CD4-positive, alpha-beta T cell treated with Interleukin-6 at 100 ng/mL for 8 hours (primary cell): ENCODE measurements at places on chromosomes 3 and 15.

DNA sequence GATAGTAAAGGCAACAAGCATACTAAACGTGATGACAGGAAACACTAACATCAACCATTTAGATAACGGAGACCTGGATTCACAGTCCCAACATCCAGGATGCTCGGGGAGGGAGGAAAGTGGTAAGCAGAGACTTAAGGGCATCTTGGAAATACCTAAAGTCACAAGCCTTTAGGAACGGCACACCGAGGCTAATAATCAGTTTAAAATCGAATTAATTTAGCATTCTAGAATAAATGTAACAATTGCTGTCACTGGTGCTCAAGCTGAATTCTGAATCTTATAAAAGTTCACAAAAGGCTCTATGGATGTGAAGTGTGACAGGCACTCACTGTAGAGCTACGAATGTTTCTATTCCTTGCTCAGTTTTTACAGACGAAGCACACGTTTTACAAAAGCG, 1.3 kb downstream of the CD47 start:
- DNase-seq, result no peak

DNA sequence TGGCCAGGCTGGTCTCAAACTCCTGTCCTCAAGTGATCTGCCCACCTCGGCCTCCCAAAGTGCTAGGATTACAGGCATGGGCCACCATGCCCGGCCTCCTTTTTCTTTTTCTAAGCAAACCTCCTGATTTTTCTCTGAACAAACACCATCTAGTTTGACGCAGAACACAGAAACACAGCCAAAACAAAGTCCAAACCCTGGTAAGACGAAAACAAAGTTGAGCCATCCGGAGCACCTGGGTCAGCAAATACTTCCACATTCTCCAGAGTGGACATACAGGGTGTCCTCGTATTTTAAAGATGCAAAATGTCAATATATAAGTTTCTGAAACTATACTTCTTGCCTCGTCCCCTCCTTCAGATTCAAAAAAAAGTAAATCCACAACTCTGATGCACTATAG, 635.1 kb upstream of the ADAMTS9 start:
- DNase-seq, result no peak

DNA sequence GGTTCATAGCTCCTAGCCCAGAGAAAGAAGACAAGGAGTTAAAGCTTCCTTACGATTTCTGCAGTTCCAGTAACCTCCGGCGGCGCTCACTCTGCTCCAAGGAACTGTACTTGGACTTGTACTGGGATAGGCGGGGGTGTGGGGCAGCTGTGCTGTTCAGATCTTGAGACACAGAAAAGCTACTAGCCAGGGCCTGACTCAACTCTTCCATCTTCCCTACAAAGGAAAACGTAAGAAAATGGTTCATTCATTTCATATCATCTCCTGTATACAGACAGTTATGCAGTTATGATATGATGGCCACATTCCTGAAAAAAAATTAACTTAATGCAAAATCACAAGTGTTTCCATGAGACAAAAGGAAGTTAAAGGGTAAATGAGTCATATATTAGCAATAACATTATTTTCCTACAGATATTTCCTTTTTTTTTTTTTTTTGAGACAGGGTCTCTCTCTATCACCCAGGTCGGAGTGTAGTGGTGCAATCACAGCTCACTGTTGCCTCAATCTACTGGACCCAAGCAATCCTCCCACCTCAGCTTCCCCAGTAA, 4.6 kb downstream of the SNUPN start:
- no peak for DNase-seq

- DNase-seq, result no peak
These were observed 30.2 kb downstream of the PGPEP1L start for GRCh38 chr15:98977441-98977840.

- no peak for DNase-seq
These were observed 589 bp upstream of the SENP5 start for GRCh38 chr3:196867155-196867506.

DNA sequence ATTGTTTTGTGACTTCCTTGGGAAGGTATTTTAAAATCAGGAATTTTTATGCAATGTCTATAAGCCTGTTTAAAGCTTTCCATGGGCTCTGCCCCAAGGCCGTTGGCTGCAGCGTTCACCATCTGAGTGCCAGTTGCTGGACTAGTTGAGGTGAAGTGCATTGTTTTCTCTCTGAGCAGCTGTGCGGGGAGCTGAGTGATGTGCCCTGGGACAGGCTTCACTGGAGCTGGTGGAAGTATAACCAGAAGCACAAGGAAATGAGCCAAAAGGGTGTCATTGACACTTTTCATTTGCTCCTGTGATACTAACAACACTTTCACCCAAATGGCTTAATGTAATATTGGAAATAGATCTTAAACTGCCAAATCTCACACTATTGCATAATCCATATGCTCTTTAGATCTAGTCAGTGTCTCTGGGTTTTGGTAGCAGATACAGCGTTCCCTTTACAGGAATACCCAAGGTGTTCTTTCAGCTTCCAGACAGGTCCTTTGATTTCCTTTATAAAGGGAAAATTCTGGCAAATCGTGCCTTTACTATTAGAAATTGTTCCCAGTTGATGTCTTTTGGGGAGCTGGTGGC, 29.2 kb downstream of the APH1B start:
- no peak for DNase-seq

- no peak for DNase-seq
These were observed 102.8 kb downstream of the STT3B start for GRCh38 chr3:31635545-31635944.

- no peak for DNase-seq
These were observed 86.0 kb downstream of the DNAJB8 start for GRCh38 chr3:128380719-128381118.

DNA sequence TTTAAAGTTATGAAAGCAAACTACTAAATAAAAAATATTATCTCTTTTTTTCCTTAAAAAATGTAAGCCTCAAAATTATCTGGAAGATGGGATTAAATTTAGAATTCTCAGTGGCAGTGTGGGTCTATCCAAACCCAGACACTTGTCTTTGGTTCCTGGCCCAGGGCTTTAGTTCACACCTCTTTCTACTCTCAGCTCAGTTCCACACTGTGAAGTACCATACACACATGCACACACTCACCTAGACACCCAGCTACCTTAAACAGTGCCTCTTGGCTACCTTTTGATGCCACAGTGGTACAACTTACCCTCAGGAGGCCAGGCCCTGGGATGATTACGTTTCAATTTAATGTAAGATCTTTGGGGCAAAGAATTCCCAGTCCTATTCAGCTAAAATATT, 51.0 kb upstream of the TSC22D2 start:
- DNase-seq, result no peak

DNA sequence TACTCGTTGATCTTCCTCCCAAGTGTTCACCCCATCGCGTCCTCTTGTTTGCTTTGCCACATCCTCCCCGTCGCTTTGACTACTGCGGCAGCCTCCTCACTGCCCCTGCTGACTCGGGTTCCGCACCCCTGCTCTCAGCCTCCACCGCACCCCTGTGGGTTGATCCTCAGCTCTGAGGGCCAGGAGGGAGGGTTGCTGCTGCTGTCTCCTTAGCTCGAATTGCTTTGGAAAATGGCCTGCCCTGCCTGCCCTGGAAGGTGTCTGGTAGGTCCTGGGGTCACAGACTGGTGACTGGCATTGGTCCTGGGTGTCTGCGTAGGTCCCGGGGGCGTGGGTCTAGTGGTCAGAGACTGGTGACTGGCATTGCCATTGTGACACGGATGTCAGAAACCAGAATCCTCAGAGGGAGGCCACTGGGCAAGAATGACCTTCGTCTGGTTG, 9.4 kb downstream of the MUC4 start:
- DNase-seq, result peak; percentile 41

DNA sequence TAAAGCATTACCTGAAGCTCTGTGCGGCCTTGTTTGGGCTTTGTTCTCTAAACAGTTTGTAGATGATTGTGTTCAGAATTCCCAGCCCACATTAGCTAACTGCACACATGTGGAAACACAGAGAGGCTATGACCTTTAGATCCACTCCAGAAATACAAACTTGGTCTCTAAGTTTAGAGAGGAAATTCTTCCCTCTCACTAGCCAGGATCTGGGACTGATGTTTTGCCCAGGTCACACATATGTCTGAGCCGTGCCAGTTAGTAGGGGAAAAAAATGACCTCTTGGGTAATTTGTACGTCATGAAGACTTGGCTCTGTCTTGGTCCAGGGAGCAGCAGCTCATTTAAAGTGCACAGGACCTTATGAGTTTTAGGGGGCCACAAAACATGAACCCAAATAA, 223.1 kb downstream of the RBMS3 start:
- no peak for DNase-seq

- DNase-seq, result no peak
These were observed 220.4 kb downstream of the OSBPL10 start for GRCh38 chr3:31760654-31761053.

GRCh38 chr15:74179983-74180880, 6.7 kb downstream of the ISLR start:
- DNase-seq, result no peak

DNA sequence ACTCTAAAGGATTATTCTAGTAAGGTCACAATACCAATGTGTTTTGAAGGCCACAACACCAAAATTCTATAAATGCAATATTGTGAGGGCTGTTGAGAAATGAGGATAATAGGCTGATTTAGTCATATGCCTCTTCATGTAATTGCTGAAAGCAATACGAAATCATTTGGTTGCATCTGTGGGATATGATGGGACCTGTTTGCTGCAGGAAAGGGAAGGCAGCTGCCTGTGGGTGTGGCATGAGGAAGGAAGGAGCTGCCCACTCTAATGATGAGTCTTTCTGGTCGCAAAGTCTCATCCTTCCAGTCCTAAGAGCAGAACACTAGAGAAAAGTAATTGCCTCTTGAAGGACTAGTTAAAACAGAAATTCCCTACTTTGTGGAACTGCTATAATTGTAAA, 245.3 kb upstream of the ZPLD1 start:
- no peak for DNase-seq

GRCh38 chr3:194685065-194685717, 492 bp upstream of the FAM43A start:
- no peak for DNase-seq

GRCh38 chr3:134496471-134497071, 10.7 kb downstream of the CEP63 start:
- no peak for DNase-seq

DNA sequence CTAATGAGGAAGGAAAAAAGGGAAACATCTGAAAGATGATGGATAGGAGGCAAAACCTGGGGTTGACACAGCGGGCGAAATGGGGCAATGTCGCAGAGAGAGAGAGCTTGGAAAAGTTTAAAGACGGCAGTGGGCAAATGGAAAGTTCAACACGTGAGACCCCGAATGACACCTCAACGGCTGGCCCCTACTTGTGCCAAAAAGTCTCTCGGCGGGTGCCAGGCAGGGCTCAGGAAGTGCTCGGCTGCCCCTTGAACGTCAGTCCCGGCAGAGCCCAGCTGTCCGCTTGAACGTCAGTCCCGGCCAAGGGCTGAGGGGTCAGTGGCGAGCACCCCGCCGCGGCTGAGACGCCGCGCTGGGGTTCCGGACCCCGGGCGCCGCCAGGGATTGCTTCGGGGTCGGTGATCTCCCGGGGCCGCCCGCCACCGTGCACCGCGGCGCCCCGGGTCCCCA, 658 bp downstream of the EOGT start:
- no peak for DNase-seq

DNA sequence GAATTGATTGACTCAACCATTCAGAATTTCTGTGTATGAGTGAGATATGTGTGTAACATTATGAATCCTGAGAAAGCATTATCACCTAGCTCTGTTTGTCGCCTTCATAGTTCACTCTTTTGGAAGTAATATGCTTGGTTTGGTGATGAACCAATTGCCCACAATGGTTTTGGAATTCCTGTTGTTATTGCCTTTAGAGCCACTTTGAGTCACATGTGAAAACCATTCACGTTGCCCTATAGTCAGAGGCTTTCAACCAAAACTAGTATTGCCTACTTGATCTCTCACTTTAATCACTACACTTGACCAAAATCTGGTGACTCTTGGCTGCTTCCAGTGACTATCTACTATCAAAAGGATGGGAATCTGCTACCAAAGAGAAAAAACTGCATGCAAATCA, 78.2 kb upstream of the FLNB start:
- DNase-seq, result no peak

DNA sequence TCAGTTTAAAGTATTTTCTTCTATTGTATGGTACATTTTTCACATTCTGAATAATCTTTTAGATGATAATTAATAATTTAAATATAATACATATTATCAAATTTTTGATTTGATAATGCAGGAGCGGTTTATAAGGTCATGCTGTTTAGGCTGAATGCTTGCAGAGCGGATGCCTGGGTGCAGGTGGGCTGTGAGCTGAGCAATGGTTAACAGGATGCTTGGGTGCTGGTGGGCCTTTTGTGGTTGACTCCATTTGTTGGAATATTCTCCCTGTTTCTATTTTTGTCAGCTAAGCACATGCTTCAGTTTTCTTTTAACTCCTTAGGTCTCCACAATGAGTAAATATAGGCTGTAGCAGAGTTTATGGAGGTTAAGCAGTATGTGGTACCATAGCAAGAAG, 1549.3 kb downstream of the OTOL1 start:
- no peak for DNase-seq

DNA sequence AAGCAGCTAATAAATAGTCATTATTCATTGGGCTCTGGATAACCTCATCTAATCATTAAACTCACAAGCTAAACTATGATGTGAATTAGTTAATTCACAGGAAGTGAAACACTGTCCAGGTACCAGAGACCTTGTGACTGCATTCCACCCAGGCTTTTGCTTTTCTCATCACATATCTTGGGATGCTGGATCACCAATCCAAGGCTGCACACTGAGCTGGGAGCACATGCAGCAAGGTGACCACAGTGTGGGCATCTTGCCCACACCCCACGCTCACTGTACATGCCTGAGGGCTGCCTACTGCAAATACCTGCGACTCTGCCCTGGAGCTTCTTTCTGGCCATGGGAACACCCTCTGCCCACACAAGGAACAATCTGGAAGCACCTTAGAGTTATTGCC, 40.6 kb upstream of the TNFAIP8L3 start:
- no peak for DNase-seq

- DNase-seq, result no peak
These were observed 154.2 kb downstream of the MECOM start for GRCh38 chr3:169509359-169509758.

DNA sequence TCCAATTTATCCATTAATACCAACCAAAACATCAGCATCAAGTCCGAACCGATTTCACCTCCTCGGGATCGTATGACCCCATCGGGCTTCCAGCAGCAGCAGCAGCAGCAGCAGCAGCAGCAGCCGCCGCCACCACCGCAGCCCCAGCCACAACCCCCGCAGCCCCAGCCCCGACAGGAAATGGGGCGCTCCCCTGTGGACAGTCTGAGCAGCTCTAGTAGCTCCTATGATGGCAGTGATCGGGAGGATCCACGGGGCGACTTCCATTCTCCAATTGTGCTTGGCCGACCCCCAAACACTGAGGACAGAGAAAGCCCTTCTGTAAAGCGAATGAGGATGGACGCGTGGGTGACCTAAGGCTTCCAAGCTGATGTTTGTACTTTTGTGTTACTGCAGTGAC, 20.8 kb downstream of the LYSMD4 start:
- no peak for DNase-seq

DNA sequence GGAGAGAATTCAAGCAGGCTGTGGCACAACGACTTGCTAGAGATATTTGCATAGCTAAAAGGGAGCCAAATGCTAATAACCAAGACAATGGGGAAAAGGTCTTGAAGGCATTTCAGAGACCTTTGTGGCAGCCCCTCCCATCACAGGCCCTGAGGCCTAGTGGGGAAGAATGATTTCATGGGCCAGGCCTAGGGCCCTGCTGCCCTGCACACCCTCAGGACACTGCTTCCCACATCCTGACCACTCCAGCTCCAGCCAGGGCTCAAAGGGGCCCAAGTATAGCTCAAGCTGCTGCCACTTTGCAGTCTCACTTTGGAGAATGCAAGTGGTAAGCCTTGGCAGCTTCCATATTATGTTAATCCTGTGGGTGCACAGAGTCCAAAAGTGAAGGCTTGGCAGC, 21.5 kb upstream of the PTPN23 start:
- no peak for DNase-seq

GRCh38 chr3:54954521-54954920, 26.7 kb upstream of the LRTM1 start:
- no peak for DNase-seq
